SJSA1 (cell line): ENCODE measurements at places on chromosomes 13 and 19. TPM values are rescaled to one million over a fixed set of nuclear protein-coding genes. Genes with fewer than 3 reads are reported as not detected.

DNA sequence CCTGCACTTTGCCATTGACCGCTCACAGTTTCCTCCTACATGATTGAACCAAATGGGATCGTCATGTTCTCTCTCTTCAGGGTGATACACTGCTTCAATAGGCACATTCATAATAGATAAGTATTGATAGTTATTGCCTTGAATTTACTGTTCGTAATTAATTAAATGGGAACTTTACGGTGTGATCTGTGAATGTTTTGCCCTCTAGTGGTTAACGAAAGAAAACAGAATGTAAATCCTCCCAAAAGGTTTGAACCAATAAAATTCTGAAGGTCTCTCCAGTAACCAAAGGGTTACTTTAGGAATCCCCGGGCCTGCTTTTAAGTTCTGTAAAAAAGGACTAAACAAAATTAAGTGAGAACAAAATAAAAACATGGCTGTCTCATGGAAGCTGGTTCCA lies 389.3 kb downstream of the DACH1 start:
- DNase-seq = no peak

DNA sequence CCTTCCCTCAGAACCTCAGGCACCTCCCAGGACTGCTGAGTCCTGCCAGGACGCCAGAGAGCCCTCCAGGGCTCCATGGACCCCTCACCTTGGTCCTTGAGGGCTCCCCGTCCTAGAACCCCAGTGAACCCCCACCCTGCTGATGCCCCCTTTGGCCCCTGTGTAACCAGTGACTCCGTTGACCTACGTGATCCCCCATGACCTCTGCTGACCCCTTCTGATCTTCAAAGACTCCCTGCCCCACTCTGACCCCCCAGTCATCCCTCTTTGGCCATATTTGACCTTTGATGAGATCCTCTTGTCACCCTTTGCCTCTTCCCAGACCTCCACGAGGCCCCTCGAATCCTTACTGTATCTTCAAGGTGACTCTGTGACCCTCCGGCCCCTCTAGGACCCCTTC lies 91.3 kb downstream of the MAP4K1 start:
- DNase-seq = no peak

DNA sequence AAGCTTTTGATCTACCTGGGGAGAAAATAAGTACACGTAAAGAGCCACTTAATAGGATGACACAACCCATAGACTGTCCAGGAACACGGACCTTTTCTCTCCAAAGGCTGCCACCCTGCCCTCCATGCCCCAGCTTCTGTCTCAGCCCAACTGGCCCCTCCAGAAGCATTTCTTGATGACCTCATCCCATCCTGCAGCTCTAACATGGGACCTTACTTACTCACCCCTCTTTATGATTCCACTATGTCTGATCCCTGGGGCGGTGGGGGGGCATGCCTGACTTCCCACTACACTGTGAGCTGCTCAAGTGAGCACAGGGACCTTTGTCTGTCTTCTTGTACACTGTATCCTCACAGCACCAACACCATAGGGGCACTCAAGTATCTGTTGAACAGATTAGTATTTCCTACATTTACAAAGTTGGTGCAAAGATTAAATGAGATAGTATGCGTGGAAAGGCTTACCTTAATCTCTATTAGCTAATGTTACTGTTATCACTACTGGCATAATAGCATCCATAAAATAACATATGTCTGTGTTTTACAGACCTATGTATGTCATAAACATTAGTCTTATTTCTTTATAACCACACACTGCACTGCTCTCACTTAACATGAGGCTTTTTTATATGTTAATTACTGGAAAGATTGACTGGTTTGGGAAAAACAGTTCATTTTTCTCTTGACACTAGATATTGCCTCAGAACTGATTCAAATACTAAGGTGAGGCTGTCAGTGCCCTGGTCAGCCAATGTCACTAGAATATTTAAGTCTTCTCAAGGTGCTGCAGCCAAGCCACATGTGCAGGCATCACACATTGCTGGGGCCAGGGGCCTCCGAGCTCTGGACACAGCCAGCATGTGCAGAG lies 100.9 kb downstream of the FOXO1 start:
- DNase-seq = no peak

DNA sequence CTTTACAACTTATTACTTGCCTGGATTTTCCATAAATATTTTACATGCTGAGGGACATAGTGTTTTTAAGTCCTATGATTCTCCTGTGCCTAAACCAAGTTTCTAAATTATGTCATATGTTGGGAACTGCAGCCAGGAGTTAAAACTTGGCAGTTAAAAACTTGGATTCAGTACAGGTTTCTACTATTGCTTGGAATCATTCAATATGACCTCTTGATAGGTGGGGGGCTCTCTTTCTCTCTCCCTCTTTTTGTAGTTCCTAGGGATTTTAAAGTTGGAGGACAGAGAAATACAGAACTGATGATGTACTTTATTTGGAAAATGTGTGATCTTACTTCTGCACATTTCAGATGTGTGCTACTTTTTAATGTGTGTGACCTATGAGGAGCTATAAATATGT lies 4.7 kb downstream of the CSNK1A1L start:
- no peak for DNase-seq

The PTGER1 gene
- not detected in 2 replicates for total RNA-seq

- no peak for DNase-seq
Observed at GRCh38 chr13:33090755-33091414, 74.7 kb downstream of the KL start.

The GAPDHS gene
- total RNA-seq = not detected in 2 replicates

DNA sequence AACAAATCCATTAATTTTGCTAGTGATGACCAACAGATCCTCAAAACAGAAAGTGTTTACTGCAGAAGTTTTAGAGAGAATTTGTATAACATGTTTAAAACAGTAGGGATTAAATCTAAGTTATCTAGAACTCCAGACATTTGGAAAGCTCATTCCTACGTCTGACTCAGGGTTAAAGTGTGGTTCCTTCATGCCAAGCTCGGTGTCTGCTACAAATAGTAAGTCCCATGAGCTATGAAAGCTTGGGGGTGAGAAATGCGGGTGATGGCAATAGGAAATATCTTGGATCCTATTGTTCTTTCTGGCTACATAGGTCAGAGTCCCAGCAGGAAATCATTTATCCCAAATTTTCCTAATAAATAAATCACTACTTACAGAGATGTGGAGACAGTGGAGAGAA lies 867.1 kb downstream of the UQCRFS1 start:
- DNase-seq = no peak

DNA sequence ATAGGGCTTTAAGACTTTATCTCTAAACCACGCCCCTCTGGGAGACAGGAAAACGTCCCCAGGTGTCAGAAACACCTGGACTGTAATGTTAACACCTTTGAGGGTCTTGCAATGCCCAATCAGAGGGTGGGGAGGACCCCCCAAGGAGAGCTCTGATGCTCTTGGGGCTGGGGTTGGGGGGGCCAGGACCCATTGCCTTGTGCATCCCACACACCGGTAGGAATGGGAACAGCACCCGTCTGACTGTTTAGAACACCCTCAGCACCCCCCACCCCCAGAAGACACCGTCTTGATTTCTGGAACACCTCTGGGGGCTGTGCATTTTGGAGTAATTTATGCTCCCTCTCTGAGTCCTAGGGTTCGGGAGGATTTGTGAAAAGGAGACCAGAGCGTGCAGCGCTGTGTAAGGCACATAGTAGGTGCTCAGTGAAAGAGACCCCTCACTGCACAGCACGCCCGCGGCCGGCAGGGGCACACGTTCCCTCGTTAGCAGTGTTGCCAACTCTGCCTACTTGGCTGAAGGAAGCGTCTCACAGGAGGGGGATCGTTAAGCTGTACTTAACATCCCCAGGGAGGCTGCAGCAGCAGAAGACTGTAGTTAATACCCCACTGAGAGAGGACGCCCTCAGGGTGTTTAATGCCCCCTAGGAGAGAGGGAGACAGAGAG lies 2.8 kb upstream of the ERFL start:
- DNase-seq = no peak

GRCh38 chr13:104487006-104487405 lies 1420.8 kb upstream of the SLC10A2 start:
- no peak for DNase-seq
